ENCODE measurements at places on chromosomes 13 and 19.

GRCh38 chr13:23674795-23675640 lies 104.8 kb downstream of the TNFRSF19 start:
- no peak for DNase-seq

DNA sequence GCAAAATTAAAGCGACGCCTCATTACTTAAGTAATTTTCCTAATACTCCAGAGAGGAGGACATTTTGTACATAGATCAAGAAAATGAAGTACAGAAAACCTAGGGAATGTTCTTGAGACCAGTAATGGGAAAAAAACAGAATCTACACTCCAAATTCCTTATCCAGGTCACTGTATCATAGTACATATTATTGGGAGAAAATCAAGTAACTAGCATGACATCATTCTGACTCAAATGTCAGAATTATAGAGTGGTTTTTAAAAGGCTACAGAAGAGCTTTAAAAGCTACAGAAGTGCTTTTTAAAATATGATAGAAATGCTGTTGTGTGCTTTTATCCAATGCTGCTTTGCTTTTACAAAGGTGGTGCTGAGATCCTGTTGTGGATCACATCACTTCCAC lies 86.3 kb upstream of the SLC15A1 start:
- peak; percentile 34 for DNase-seq

DNA sequence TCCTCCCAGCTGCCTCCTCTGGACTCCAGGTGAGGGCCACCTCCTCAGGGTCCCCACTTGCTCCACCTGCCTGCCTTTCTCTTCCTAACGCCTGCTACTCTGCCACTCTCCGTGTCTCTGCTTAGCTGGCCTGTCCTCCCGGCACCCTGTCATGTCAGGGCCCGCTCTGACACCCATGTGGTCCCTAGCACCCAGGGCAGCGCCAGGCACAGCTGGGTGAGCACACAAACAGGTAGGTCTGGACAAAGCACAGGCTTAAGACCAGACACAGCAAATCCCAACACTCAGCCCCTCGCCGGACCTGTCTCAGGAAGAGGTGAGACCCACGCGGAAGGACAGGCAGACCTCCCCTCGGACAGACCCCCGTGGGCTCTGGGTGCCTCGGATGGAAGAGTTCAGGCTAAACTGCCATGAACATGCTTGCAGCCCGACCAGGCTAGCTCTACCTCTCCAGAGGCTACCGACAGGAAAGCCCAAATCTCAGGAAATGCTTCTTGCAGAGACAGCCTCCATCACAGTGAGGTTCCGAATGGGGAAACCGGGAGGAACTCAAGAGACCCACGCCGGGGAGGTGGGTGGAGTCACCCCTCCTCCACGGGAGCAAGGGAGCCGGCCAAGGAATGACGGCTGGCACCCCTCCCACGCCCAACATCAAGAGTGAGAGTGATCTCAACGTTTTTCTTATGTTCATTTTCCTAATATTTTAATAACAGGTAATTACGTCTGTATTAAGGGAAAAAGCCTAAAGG lies 12.5 kb downstream of the ZNF787 start:
- DNase-seq, result no peak

GRCh38 chr19:7904074-7905020 lies 670 bp downstream of the MAP2K7 start:
- no peak for DNase-seq

DNA sequence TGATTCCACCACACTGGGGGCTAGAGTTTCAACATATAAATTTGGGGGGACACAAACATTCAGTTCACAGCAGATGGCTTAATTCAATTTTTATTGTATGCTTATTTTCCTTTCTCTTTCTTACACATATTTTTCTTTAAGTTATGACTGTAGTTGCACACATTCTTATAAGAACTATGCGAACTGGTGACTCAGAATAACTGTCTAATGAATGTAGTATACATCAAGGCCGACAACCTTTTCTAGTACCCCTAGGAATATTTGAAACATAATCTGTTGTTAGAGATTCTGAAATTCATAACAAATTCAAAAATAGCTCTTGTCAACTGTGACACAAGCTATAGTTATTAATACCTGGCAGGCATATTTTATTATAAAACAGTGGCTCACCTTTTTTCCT lies 695.6 kb downstream of the PCDH9 start:
- DNase-seq, result no peak

GRCh38 chr19:45142726-45143110 lies 18.1 kb downstream of the NKPD1 start:
- DNase-seq, result no peak

DNA sequence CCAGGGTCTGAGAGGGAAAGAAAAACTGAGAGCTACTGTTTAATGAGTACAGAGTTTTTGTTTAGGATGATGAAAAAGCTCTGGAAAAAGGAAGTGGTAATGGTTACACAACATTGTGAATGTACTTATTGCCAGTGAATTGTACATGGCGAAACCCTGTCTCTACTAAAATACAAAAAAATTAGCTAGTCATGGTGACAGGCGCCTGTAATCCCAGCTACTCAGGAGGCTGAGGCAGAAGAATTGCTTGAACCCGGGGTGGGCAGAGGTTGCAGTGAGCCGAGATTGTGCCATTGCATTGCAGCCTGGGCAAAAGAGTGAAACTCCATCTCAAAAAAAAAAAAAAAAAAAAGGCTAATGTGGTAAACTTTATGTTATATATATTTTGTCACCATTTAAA lies 96.3 kb downstream of the VWA8 start:
- no peak for DNase-seq

DNA sequence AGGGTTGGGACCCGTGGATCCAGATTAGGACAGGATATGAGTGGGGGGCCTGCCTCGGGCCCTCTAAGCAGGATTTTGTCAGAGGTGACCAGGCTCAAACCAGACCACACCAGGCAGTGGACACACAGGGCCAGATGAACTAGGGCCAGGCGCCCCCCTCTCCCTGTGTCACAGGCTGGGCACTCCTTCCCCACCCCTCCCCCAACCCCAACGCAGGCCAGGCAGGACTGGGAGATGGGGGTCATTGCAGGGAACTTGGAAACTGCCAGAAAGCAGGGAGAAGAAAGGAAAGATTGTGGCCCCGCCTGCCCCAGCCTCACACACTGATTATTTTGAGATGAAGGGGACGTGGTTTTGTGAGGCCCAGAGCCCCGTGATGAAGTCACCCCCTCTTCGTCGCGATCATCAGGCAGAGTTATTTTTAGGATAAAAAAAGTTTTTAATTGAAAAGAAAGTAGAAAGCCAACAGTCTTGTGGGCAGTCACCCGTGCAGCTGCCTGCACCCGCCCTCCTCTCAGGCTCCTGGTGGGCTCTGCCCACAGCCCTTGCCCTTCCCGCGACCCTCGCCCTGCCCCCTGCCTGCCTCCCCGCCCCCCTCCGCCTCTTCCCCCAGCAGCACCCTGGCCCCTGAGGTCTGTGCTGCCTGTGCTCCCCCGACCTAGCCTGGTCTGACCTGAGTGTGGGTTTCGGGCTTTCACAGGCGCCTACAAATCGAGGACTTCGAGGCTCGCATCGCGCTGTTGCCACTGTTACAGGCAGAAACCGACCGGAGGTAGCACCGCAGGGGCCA lies 1.9 kb upstream of the YJEFN3 start:
- DNase-seq, result no peak

GRCh38 chr13:64332048-64332447 lies 2898.1 kb downstream of the PCDH9 start:
- DNase-seq, result peak; percentile 67

GRCh38 chr19:3062165-3063105 lies at the start of gene TLE5:
TLE5 (minus strand) TSS chr19:3062495; CDS start chr19:3062200, 295 bp downstream.
- DNase-seq, result no peak

DNA sequence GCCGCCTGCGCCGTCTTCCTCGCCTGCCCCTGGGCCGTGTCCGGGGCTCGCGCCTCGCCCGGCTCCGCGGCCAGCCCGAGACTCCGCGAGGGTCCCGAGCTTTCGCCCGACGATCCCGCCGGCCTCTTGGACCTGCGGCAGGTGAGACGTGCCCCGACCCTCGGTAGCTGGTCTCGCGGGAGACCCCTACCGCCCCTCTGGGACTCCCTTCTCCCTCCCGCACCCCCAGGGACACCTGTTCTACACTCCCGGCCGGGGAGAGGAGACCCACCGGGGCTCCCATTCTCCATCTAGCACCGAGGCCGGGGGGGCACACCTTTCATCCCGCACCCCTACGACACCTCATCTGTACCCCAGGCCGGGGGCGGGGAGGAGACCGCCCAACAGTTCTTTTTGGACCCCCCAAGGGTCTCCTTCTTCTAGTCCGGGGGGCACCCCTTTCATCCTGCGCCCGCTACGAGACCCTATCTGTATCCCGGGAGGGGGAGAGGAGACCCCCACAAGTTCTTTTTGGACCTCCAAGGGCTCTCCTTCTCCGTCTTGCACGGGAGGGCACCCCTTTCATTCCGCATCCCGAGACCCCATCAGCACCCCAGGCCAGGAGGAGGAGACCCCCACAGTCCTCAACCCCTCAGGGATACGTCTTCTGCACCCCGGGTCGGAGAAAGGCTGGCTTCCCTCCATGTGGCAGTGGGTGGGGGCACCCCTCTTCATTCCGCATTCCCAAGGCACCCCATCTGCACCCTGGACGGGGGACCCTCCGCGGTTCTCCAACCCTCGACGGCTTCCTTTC lies 533 bp downstream of the TNFSF9 start:
- DNase-seq, result no peak

GRCh38 chr19:492091-492531 lies 4.2 kb upstream of the MADCAM1 start:
- no peak for DNase-seq
